Femur (tissue), 1 donor: ENCODE measurements at places on chromosomes 16 and 17.

- DNase-seq: no peak
These were observed 79.8 kb downstream of the PITPNC1 start for GRCh38 chr17:67456889-67457288.

DNA sequence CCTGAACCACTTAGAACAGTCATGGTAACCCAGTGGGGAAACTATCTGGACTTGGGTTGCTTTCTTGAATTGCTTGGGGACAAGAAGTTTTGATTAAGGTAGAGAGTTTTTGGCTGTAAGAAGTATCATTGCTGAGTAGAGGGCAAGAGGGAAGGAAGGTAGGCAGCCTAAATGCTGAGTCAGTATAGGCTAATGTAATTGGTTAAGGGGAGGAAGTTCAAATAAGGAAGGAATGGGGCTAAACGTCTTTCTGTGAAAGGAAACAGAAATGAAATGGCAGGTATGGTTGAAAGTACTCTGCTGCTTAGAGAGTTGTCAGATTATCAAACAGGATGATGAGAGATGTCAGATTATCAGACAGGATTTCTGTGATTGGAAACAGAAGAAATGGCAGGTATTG is 20.3 kb downstream of the KPNB1 start:
- no peak for DNase-seq

- no peak for DNase-seq
These were observed 353.1 kb downstream of the FOXL1 start for GRCh38 chr16:86931410-86931941.

DNA sequence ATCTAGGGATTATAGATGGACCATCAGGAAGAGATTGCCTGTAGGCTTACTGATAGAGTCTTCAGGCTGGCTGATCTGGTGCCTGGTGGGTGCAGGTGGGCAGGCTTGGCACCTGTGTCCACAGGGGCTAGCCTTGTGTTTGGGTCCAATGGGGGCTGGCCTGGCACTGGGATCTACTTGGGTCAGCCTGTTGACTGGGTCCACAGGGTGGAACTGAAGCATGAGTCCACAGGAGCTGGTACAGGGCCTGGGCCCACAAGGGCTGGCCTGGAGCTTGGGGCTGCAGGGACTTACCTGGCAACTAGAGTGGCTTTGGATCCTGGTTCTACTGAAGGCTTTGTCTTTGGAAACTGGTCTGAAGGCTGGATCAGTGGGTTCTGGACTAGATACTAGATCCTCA is 1217.7 kb downstream of the CDH11 start:
- DNase-seq: no peak
